ENCODE measurements at places on chromosomes 11 and 22.
A peak's percentile ranks its signal among the peaks of the same experiment; 100 is the strongest.

DNA sequence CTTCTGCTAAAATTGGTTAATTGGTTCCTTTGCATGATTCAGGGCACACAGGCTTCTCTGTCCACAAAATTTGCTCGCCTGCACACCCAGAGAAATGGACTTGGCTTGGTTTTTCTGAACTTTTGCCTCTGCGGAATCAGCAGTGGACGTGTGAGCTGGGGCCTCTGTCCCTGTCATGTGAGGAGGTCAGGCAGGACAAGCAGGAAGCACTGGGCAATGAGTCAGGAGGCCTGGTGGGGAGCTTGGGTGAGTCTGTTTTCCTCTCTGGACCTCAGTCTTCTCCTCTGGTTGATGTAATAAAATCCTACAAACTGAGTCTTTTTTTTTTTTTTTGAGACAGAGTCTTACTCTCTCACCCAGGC lies 10.4 kb upstream of the CELSR1 start:
- no peak for DNase-seq

DNA sequence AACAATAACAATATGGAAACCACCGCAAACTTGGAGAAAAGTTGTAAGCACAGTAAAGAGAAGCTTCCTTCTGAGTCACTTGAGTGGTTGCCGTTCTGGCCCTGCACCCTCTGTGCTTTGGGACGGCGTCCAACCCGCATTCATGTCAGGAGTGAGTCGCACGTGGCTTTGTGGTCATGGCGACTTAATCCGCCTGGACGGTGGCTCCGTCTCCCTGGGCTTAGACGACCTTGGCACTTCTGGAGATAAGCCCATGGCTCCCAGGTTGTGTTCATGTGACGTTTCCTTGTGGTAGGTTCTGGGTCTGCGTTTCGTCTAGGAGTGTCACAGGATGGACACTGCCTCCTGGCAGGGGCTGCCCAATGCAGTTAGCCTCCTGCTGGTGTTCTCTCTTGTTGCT lies 40.5 kb downstream of the TPCN2 start:
- DNase-seq, result no peak

DNA sequence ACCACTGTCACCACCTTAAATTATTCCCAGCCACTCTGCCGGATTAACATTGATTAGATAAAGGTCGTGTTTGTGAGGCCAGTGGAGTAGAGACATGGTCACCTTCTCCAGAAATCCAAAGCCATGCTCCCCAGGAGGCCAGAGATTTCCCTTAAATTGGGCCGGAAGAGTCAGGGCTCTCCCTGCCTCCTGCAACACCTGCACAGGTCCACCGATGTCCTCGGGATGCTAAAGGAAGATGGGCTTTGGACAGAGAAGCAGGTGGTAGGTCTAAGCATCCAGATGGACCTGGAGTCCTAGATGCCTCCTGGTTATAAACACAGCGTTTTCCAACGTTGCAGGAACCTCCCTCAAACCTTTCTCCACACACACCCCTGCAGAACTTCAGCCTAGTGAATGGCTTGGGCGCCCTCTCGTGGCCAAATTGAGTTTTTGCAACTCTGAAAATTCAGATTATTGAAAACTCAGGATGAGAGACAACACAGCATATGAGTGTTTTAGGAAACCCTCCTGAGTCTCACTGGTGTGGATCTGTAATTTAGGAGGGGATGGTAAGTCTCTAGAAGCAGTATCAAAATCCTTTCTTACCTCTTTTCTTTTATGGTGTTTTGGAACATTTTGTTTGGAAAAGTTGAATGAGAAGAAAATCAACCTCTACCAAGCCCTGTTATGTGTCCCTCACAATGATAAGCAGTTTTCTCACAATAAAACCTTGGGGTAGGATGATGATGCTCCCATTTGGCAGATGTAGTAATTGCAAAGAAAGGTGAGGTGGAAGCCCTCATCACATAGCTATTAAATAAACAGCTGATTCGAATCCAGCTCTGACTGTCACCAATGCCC lies 109.6 kb downstream of the RRAS2 start:
- DNase-seq, result peak; percentile 64

DNA sequence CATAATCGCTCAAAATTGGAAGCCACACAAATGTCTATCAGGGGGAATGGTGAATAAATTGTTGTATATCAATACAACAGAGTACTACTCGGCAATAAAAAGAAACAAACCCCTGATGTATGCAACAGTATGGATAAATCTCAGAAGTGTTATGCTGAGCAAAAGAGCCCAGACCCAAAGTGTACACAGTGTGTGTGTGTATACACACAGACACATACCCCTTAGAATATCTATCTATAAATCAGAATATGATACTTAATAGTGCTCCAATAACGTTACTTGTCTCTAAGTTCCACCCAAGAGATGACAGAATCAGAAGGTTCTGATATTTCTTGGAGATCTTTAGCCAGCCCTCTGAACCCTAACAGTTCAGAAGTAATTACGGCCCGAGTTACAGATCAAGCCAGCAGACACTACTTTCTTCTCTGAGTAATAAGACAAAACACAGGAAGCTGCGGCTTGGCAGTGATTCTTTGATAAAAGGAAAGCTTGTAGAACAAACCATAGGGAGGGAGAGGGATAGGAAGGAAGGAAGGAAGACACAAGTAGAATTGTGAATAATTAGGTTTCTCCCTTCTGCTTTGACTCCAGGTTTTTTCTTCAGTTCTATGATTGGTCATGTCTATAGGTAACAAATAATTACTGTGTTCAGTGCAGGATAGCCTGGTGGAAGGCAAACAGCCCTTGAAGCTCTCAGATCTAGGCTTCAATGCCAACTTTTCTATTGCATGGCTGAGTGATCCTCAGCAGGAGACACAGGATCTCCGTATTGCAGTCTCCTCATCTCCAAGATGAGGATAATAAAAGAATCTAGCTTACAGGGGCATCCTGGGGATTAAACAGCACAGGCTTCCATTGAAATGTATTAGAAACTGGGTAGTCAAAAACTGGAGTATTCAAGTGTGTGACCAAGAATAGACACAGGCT lies 75.6 kb upstream of the TEAD1 start:
- peak; percentile 14 for DNase-seq

DNA sequence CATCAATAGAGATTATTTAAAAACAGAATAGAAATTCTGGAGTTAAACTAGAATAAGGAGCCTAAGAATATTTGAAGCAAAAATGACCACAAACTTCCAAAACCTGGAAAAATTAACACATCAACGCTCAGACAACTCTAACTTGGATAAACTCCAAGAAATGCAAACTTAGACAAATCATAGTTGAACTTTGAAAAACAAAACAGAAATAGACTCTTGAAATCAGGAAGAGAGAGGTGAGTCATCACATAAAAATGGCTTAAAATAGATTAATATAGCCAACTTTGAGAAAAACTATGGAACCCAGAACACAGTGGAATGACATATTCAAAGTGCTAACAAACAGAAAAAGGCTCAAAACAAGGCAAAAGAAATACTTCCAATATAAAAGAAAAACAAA lies 974.2 kb downstream of the JRKL start:
- DNase-seq, result no peak

GRCh38 chr11:132621976-132622580 lies 910.2 kb downstream of the OPCML start:
- no peak for DNase-seq

All from CD4-positive, alpha-beta T cell treated with Interleukin-6 at 100 ng/mL for 8 hours (primary cell).